ENCODE measurements at places on chromosomes 1 and 21.

DNA sequence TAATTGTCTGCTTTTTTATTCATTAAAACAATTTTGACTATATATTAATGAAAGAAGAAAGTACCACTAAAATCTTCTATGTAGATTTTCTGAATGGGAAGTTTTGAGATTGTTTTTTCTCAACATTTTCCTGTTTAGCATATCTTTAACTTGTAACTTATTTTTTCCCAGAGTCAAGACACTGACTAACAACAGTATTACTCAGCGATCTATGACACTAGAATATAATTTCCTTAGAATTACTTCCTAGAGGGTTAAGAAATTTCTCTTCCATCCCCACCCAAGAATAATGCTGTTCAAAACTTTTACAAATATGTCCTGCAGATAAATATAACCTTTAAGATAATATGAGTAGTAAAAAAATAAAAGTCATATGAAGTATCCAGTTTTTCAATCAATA is 218.2 kb upstream of the NR5A2 start:
- DNase-seq: no peak

- DNase-seq: no peak
Measured at GRCh38 chr1:201309416-201309815, 26.1 kb downstream of the PKP1 start.

GRCh38 chr21:32437729-32438128 is 25.2 kb downstream of the EVA1C start:
- DNase-seq: no peak

- no peak for DNase-seq
Measured at GRCh38 chr1:95321531-95321930, 87.5 kb downstream of the RWDD3 start.

DNA sequence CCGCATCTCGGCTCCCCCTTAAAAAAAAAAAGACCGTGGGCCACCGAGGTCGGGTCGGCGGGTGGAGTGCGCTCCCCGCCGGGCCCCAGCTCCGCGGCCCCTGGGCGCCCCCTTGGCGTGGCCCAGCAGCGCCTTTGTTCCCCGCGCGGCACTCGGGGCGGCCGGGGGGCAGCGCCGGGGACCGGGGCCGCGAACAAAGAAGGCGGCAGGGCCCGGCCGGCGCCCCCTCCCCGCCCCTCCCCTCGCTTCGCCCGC is 571 bp downstream of the MARCKSL1 start:
- no peak for DNase-seq

- DNase-seq: no peak
Measured at GRCh38 chr1:89462250-89462649, 62.4 kb upstream of the LRRC8B start.

GRCh38 chr1:174815036-174815435 is 184.7 kb upstream of the CACYBP start:
- no peak for DNase-seq

GRCh38 chr1:234111458-234112142 is 207.1 kb downstream of the SLC35F3 start:
- no peak for DNase-seq

DNA sequence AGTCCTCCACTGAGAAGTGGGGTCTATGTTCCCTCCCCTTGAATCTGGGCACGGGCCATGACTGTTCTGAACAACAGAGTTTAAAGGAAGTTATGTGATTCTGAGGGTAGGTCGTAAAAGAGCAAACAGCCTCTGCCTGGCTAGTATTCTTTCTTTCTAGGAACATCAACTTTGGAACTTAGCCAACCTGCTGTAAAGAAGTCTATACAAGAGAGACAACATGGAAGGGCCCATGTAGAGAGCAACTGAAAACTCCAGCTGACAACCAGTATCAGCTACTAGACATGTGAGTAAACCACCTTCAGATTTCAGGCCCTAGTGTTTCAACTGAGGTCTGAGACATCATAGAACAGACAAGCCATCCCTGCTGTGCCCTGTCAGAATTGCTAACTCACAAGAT is 7.5 kb downstream of the SELENOF start:
- DNase-seq: no peak

DNA sequence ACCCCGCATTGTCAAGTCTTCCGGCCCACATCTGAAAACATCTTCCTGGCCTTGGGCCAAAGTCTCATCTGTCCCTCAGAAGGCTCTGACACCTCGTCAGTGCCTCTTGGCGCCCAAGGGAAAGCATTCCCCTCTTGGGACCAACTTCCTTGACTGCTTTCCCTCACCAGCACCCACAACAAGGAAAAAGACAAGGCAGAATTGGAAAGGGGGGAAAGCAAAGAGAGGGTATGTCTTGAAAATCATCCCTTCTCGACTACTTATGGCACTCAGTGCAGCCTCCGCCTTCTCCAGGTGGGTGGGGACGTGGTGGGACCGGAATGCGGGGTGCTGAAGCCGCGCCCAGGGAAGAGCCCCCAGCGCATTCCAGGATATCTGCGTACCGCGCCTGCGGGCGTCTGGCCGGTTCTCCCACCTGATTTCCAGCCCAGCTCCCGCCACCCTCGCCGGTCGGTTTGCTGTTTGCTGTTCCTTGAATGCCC is 554 bp upstream of the SLC39A1 start:
- no peak for DNase-seq

DNA sequence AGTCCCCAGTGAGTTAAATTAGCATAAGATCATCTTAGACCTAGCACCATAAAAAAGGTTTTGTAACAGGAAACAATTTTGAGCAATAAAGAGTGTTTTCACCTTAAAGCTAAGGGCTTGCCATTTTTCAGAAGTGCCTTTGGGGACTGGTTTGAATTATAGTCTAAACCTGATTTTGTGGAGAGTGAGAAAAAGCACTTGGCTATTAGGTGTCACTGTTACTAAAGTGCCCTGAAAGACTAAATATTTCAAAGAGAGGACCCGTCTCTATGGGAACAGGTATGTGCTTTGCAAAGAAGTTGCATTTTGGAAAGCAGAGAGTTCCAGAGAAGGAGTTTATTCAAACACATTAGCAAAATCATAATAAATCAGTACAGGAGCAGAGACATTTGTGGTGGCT is 9.1 kb downstream of the NTNG1 start:
- no peak for DNase-seq

GRCh38 chr21:31987696-31988095 is 114.9 kb downstream of the HUNK start:
- DNase-seq: no peak

DNA sequence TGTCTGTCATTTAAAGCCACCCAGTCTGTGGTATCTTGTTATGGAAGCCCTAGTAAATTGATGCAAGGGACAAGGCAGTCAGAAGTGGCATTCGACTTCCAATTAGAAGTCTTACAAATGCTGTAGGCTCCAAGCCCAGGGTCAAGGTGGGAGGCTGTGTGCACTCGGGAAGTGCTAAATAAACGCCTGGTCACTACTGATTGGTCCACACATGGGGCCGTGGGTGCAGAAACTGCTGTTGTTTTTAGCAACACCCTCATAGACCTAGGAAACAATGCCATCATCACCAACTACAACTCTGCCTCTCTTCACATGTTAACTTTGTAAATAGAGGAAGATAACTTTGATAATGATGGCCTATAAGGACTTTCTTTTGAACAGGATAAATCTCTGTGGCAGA is 20.2 kb upstream of the ZBTB21 start:
- no peak for DNase-seq

GRCh38 chr1:212162635-212163034 is 122.6 kb upstream of the PPP2R5A start:
- DNase-seq: peak; percentile 40
